Central memory CD4-positive, alpha-beta T cell (primary cell): ENCODE measurements at places on chromosomes 11 and 22.

- DNase-seq: no peak
These were observed 19.3 kb downstream of the STARD10 start for GRCh38 chr11:72774499-72774898.

DNA sequence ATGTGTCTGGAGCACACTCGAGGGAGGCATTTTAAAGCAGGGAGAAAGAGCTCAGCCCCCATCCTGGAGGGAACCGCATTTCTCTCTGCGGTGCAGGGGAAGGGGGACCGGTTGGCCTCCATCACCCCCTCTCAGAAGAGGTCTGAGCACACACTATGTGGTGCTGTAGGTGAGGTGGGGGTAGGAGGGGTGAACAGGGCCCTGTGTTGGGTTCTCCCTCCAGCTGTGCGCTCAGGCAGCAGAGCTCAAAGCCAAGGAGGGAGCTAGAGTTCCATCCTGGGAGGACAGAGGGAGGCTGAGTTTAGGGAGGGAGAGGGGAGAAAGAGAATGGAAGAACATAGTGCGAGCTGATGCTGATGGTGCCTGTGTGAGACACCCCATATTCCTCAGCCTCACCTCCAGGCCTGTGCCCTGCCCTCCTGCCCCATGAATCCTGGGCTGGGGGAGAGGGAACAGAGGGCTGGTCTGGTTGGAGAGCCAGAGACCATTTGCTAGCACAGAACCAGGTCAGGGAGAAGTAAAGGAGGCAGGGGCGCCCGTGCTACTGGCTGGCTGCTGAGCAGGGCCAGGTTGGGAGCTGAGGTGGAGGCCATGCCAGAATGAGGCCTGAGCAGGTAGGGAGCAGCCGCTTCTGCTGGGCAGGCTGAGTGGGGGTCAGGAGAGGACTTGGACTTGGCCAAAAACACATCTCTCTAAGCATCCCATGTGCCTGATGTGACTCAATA lies 43.7 kb downstream of the ALX4 start:
- DNase-seq: no peak

DNA sequence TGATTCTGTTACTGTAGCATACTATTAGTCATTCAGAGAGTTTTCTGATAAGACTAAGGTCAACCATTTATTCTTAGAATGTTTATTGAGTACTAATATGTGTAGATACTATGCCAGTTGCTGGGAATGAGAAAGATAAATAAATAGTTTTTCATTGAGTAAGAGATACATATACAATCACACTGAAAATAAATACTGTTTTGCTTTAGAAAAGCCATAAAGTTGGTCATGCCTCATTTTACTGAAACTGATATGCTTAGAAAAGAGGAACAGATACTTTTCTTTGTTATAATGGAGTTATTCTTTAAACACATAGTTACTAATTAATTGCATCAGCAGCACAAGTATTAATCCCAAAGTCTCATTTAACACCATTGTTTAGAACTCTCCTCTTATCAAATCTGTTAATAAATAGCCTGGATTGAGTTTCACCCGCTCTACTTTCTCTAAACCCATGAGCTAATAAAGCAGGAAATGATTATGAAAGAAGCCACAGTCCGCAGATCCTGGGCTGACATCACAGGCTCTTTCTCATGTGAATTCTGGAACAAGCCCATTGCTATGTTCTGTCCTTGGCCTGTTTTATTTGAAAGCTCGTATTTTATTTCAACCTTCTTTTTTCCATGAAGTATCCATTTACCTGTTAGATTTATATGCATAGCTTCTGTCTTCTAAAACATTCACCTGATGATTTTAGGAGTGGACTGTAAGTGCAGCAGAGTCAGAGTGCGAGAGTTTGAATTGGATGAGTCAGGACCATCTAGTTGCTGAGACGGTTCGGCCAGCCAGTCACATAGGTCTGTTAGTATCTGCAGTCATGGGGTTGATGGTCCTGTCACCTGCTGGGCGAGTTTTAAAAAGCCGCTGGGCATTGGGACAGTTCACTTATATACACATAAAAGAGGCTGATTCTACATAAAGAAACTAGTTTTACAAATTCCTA lies 35.5 kb downstream of the PIWIL4 start:
- DNase-seq: no peak

- no peak for DNase-seq
These were observed 1074.3 kb upstream of the TENM4 start for GRCh38 chr11:80515097-80515496.

DNA sequence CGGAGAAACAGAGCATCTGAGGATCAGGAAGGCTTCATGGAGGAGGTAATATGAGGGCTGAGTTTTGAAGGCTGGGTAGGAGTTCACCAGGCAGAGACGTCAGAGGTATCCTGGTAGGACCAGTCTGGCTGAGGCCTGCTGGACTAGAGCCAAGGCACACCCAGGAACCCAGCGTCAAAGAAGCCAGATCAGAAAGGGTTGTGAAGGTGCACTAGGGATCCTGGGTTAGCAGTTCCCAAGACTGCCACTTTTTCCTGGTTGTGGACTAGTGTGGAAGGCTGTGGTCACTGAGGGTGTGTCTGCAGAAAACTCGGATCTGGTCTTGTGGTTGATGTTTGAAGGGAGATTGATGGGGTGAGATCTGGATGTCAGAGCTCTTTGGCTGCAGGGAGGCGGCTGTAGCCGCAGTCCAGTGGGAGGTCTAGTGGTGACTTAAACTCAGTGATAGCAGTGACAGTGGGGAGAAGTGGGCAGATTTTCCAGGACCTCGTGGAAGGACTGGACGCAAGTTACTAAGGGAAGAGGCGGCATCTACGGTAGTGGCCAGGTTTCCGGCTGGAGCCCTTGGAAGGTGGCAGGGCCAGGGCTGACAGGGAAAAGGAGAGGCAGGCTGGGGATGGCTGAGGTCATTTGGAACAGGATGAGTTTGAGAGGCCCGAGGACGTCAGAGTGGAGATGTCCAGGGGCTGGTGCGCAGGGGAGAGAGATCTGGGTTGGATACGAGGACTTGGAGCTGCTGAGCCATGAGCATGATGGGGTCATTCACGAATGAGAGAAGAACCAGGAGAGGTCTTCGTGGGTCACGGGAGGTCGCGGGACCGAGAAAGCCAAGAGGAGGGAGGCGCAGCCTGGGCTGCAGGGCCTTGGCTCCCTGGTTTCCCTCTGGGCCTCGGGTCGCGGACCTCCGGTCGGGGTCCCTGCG lies 10.9 kb downstream of the RELA start:
- no peak for DNase-seq

DNA sequence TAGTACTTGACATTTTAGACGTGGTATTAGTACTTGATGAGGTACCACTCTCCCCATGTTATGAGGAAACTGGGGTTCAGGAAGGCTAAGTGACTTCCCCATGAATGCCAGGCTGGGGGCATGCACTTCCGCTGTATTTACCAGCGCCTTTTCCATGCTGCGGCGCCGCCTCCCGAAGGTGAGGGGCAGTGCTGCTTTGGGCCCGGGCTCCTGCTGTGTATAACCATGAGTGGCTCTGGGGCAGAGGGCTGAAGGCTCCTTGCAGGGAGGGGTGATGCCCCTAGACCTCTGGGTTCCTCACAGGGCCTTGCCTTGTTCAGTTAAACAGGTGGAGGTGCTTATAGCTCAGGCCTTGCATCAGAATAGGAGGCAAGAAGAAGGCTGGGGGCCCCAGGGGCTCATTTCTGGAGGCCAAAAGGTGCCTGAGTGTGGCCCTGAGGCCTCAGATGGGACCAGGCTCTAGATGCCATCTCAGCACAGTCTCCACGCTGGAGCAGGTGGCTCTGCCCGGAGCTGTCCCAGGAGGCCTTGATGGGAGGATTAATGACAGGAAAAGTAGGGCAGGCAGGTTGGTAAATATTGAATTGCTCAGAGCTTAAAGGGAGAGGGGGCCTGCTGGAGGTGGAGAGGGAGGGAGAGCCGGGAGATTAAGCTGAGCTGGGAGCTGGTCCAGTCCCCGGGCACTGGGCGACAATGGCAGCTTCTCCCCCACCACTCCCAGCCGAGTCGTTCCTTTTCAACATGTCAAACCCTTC lies 129.6 kb downstream of the CEP164 start:
- no peak for DNase-seq

GRCh38 chr11:12007230-12007593 lies 1.2 kb downstream of the DKK3 start:
- DNase-seq: no peak

GRCh38 chr22:22062306-22062793 lies 79.8 kb upstream of the TOP3B start:
- DNase-seq: no peak

DNA sequence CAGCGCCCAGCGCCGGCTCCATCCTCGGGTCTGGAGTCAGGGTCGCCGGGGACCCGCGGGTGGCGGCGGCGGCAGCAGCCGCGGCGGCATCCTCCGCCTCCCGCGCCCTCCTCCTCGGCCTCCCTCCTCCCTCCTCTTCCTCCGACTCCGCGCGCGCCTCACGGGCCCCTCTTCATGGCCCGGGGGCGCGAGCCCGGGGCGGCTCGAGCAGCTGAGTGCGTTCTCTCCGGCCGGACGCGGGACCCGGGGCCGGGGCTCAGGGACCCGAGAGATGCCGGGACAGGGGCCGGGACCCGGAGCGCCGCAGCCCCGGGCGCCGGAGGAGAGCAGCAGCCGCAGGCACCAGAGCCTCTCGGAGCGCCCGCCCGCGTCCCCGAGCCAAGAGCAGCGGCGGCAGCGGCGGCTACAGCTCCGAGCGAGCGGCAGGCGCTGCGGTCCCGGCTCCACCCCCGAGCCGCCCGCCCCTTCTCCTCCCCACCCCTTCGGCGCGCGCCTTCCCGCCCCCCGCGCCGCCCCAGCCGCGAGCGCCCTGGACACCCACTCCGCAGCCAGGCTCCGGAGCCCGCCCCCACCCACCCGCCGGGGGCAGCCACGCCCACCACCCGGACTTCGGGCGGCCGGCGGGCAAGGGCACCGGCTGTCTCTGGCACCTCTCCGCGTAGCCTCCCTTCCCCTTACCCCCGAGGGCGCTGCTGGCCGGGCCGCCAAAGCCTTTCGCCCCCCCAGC lies at the start of gene CHST1:
Gene CHST1, minus strand, starts transcription at position 417 of the 727 bp plus-strand sequence. CDS start 14,699 bp downstream, outside the sequence.
- DNase-seq: no peak

- no peak for DNase-seq
These were observed at the start of gene EPS8L2 for GRCh38 chr11:705646-706438. TSS of gene EPS8L2 (plus strand) at chr11:706231. CDS start at chr11:709408, 3,177 bp downstream.

DNA sequence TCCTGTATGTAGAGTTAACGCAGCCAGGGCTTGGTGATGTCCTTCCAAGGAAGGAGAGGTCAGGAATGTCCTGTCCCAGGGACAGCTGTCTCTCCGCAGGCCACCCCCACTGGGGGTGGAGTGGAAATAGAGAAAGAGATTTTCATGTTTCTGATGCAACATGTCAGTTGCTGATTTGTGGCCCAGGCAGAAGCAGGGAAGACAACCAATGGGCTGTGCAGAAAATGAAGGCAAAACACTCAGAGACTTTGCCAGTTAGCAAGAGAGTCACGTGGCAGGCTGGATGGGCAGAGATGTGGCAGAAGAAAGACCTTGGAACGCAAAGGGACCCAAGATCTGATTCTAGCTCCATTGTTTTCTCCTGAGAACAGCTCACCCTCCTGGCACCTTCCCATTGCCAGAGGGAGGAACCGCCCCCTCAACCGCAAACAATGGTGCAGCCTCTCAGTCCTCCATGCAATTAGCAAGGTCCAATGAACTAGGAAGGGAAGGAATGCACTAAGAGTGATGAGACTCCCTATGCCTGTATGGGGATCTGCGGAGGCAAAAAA lies 71.0 kb downstream of the SYN3 start:
- DNase-seq: no peak
